ENCODE measurements at places on chromosomes 7 and 10.
A peak's percentile ranks its signal among the peaks of the same experiment; 100 is the strongest.

- DNase-seq = no peak
Measured at GRCh38 chr10:86786368-86786767, 29.9 kb downstream of the BMPR1A start.

DNA sequence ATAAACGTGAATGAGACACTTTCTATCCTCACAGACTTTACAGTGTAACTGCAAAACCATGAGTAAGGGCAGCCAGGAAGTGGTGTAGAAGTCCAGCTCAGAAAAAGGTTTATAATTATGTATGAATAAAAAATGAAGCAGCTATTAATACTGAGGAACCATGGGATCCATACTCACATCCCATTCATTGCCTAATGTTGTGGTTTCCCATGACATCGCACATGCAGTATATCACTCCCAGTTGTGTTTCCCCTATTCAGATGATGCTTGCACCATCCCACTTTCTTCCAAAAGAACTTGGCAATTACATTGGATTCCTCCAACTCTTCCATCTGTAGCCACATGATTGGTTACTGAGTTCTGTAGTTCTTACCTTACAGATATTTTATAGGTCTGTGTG, 74.5 kb upstream of the SEMA3D start:
- no peak for DNase-seq

GRCh38 chr10:131193923-131194322, 117.6 kb downstream of the TCERG1L start:
- no peak for DNase-seq

DNA sequence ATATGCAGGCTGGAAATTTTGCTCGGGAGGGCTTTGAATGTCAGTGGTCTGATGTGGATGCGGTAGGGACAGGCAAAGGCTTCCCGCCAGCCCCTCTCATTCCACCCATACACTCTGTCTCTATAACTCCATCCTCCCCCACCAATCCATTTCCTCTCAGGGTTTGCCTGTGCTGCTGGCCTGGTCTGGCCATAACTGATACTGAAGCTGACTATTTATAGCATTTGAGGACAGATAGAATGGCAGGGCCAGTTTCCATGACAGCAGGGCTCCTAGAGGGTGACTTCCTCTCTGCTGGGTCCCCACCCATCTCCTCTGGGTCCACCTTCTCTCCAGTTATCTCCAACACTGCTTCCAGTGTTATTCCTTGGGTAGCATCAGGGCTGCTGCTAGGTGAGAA, 6.6 kb upstream of the PDLIM1 start:
- peak; percentile 85 for DNase-seq

DNA sequence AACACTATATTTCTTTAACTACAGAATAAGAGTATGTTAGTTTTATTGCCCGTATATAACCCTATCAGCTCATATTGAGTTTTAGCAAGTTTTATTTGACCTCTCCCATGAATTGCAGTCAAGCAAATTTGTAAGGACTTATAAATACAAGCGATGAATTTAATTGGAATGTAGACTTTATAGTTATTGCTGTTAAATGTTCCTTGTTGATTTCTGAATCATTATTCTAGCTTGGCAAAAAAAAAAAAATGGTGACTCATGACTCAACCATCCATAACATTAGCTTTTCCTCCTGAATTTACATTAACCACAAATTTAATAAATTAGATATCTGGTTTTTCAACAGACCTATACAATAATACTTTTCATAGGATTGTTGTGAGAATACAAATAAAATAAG, 334.0 kb upstream of the LRRTM3 start:
- DNase-seq = no peak

DNA sequence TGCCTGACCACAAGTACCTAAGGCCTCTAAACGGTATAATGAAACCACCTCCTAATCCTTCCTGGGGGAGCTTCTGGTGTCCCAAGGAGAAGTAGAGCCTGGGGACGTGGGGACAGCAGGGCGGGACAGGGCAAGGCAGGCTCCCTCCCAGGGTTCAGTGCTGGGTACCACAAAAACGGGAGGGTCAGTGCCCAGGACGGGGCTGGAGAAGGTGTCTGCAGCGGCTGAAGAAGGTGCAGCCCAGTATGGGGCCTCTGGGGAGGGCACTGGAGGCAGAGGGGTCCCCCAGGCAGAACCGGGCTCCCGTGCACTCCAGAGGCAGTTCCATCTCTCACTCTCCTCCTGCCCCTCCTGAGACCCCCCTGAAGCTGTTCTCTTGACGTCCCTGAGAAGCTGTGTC, 46.2 kb downstream of the DPYSL4 start:
- DNase-seq = no peak

DNA sequence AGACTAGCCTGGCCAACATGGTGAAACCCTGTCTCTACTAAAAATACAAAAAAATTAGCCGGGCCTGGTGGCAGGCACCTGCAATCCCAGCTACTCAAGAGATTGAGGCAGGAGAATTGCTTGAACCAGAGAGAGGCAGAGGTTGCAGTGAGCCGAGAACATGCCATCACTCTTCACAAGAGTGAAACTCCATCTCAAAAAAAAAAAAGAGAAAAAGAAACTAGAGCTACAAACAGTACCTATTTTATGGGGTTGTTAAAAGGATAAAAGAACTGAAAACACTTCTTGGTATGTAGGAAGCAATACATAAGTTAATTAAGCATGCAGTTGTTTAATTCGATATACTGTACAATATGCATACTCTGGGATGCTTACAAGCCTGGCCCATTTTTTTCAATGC, 216.9 kb downstream of the SORCS1 start:
- no peak for DNase-seq

DNA sequence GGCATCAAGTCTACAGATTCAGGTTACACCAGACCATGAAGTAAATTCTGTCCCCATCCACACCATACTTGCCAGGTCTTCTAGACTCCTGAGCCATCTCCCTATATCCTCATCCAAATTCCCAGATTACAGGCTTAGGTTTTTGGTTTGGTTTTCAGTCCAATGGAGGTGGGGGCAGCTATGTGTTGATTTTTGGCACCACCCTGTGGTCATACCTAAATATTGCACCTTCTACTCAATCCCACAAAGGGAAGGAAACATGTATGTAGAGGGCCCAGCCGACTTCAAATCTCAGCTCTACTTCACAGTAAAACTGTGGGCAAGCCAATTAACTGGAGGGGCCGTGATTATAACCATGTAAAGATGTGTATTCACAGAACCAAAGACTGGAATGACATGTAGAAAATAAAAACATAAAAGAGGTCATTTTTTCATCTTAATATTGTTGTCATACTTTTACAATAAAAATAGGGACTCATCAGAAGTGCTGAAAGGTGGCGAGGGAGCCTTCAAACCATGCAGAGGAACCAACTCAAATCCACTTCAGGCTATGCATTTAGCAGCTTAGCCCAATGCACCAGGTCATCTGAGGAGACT, 19.8 kb downstream of the ERCC6 start:
- peak; percentile 57 for DNase-seq

GRCh38 chr7:47356261-47356660, 225.7 kb downstream of the TNS3 start:
- DNase-seq = no peak

GRCh38 chr10:29656451-29656992, 21.8 kb upstream of the SVIL start:
- no peak for DNase-seq

GRCh38 chr7:128057909-128058308, 26.7 kb upstream of the LRRC4 start:
- no peak for DNase-seq

DNA sequence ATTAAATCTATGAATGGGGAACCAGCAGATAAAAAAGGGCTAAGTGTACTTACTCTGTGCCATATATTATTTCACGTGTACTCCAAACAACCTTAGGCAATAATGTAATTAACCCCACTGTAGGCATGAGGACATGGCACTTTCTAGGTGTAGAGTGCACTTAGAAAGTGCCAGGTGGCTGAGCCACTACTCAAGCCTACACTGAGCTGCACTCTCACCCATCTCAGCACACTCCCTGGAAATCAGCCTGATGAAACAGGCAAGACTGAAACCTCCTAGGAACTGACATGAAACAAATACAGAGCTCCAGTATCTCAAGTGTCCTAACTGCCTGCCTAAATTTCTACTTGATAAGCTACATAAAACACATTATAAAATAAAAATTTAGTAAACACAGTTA, 147.4 kb downstream of the KMT2E start:
- DNase-seq = no peak
